ENCODE measurements at places on chromosomes 4 and X.
A peak's percentile ranks its signal among the peaks of the same experiment; 100 is the strongest.

- DNase-seq = no peak
Observed at GRCh38 chr4:132958457-132959263, 190.4 kb upstream of the PCDH10 start.

DNA sequence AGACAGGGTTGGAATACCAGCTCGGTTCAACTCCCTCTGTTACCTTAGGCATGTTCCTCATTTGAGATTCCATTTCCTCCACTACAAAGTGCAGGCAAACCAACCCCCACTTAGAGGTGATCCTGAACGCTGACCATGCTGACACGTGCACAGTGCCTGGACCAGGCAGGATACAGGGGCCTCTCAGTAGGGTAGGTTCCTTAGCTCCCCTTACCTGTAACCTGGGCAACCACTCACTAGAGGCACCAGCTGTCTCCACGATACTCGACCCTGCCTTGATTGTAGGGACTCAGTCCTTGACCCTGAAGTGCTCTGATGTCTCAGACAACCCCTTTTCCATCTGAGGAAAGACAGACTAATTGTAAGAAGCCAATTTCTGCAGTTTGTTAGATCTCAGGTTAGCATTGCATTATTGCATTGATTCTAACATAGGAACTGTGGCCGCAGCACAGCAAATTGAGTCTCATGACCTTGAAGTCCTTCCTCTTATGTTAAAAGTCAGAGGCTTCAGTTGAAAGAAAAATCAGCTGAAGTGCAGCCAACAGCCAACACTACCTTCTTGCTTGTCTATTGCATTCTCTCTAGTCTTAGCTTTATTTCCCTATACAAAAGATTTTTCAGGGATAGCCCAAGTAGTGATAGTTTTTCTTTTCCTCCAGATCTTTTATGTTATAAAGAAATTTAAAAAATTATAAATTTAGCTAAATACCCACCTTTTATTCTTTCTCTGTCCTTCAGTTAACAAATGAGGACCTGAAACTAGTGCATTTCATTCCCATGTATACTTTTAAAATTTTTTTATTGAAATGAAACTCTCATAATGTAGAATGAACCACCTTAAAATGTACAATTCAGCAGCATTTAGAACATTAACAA lies 11.2 kb upstream of the C1QTNF7 start:
- no peak for DNase-seq

DNA sequence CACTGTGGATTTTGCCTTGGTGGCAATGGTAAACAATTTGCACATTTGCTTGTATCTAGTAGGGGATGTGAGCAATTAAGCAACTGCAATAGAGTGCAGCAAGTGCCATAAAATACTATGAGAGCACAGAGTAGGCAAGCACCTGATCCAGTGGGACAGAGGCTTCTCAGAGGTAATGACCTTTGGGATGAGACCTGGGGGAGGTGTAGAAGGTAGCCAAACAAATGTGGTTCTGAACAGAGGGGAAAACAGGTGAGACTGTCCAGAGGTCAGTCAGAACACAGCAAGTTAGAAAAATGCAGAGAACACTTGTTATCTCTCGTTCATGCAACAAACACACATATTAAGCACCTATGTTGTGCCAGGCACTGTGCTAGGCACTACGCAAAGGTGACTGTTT lies 21.4 kb upstream of the ANK2 start:
- DNase-seq = no peak

GRCh38 chr4:87026800-87027495 lies 92.1 kb downstream of the AFF1 start:
- no peak for DNase-seq

- no peak for DNase-seq
Observed at GRCh38 chr4:183110244-183110643, 11.2 kb downstream of the WWC2 start.

DNA sequence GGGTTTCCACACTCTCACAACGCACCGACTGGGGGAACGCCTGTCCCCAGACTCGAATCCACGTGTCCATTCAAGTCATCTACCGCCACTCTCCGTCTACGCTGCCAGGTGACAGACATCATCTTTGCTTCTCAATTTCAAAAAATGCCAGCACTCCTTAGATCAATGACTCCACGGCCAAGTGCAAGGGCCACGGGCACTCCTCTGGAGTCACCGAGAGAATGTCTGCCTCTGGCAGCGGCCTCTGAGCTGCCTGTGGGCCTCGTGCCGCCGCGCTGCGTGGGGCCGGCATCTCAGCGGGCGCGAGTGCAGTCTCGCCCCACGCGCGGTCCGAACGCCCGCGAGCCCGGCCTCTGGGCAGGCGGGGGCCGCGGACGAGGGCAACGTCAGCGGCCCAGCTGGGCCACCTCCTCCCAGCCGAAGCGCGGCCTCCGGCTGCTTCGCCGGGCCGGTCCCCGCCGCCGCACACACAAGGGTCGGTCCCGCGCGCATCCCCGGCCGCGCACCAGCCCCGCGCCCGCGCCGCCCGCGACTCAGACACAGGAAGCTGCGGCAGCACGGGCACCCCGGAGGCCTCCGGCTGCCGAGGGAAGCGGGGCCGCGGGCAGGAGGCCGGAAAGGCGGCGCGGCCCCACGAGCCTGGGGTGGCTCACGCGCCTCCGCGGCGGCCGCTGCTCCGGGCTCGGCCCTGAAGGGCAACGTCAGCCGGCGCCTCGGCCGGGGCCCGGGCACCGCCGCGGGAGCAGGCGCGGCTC lies 450 bp downstream of the ACSL1 start:
- no peak for DNase-seq

DNA sequence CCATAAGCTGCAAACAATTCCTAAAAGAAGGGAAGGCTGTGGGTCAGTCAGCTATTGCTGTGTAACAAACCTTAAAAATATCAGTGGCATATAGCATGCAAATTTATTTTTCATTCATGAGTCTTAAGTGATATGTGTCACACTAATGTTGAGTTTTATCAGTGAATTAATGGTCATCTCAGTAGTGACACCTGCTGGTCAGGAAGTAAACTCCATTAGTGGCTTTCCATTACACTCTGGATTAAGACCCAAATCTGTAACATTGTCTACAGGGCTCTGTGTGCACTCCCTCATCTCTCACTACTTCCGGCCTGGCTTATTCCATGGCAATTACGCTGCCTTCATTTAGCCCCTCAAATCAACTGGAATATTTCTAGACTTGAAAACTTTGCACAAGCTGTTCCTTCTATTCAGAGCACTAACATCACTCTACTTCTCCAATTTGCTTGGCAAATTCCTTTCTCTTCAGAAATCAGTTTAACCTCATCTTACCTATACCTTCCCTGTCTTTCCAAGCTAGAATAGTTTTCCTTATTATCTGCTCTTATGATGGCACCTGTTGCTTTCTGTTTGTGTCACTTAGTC lies 217.3 kb upstream of the TAPT1 start:
- DNase-seq = peak; percentile 37

GRCh38 chrX:37488323-37488722 lies 83.1 kb upstream of the LANCL3 start:
- no peak for DNase-seq
